T-helper 2 cell (primary cell): ENCODE measurements at places on chromosomes 13 and 19.

DNA sequence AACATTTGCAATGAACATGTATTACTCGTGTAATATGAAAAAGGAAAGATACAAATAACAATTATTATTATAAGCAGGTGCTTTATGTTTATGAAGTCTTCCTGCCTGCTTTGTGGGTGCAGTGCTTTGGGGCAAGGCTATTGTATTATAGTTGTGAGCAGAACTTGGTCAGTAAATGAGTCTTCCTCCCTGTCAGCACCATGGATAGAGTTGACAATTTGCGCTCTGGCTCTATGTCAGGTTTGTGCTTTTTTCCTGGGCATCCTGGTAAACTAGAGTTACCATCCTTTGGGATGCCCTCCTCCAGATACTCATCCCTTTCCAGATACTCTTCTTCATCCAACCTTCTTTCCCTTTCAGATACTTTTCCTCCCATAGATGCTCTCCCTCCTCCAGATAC lies 19.6 kb downstream of the ERICH6B start:
- DNase-seq, result no peak

DNA sequence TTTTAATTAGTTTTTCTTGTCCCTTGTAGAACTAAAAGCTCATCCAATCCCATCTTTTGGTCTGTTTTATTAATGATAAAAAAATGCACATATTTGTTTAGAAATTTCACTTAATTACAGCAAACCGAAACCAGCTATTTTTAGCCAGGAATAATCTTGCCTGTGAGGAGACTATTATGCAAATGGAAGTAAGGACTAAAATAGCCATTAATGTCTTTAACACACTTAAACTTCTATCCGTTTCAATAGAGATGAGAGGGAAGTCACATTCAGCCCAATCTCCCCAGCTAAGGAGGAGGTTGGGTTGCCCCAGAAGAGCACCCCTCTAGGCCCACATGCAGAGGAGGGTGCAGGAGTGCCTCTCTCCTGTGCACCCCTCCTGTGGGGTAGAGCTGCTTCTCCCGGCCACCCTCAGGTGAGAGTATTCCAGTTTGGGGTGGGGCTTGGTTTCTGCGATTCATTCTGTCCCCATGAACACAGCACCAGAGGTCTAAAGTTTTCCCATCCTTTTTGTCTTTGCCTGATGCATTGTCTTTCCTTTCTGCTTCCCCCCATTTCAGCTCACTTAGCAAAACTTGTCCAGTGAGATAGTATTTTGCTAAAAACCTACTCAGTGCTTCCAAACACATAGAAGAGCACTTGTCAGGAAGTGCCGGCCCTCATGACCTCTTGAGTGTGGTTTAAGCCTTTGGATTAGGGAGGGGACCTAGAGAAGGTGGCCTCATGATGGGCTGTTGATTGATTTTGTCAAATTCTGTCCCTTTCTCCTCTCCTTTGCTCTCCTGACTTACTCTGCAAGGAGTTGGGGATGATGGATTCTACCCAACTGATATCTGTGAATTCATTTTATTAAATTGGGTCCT lies 28.2 kb downstream of the FGF9 start:
- no peak for DNase-seq

- DNase-seq, result no peak
Measured at GRCh38 chr13:38630780-38631179, 56.1 kb upstream of the FREM2 start.

DNA sequence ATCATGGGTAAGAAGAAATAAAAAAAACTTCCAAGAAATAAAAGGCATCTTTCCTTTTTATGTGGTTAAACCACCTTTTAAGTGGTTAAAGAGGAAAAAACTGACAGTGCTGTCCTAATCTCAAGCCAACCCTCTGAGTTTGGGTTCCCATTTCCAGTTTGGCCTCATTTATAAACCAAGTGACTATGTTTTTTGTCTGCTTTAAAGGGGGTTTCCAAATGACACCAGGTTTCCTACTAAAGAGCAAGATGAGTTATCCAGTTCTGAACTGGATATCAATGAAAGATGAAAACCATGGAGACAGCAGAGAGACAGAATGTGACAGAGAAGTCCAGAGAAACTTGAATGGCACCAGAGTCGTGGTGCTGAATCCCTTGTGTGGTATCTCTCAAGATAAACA lies 251.5 kb downstream of the ABCC4 start:
- DNase-seq, result no peak

GRCh38 chr13:88005188-88005587 lies 334.0 kb downstream of the SLITRK5 start:
- DNase-seq, result no peak

DNA sequence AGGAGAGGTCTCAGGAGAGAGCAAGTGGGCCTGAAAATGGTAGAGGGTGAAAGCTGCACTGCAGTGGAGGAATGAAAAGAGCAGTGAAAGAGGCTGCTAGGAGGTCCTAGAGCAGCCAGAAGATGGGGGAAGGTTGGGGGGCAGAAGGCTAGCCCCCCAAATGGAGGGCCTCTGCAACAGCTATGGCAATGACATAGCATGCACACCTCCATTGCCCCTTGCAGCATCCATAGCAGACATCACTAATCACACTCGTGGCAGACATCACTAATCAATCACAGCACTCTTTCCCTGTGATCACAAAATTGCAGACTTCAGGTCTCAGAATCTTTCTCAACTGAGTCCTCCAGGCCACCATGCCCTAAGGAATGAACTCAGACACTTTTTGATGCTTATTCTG lies 21.9 kb downstream of the CCL25 start:
- no peak for DNase-seq

DNA sequence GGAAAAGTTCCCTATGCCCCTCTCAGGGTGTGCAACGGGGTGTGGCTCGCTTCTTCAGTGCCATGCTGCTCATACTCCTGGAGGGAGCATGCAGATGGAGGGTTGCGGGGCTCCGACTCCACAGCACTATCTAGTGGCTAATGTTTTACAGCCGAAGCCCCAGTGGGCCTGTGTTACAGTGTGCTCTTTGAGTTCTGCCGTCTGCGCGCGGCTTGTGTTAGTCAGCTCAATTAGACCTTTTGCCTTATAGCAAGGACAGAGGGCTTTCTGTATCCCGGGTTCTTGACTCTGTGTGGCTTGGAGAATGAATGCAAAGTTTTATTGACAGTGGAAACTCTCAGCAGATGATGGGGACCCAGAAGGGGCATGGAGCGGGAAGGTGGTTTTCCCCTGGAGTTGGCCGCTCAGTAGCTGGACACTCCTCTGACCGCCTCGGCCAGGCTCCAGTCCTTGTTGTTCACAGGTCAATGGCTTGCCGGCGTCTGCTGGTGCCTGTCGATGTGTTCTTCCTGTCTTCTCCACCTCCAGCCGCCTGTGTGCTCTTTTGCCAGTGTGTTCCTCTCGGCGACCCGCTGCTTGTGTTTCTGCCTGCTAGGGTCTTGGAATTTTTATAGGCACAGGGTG lies 383.4 kb downstream of the LMO7 start:
- no peak for DNase-seq

DNA sequence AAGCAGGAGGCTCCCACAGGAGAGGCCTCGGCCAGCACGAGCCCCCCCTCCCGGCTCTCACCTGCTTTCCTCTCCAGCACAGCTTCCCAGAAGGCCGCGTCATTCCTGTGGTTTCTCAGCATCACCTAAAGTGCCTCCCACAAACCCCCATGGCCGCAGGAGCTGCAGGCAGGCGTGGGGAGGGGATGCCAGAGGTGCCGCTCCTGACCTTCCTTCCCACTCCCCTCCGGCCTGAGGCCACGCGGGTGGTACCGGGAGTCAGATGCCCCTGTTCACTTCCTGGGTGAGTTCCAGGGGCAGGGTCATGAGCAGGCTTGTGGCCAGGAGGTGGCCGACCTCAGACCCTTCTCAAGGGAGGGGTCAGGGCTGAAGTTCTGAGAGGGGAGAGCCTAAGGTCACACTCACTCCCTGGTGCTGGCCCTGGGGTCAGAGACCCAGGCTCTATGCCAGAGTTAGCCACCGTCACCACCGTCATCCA lies 14.4 kb upstream of the NPAS1 start:
- no peak for DNase-seq

- DNase-seq, result no peak
Measured at GRCh38 chr19:6092329-6093286, 17.7 kb downstream of the RFX2 start.

- no peak for DNase-seq
Measured at GRCh38 chr19:9848060-9848459, 12.9 kb downstream of the PIN1 start.

DNA sequence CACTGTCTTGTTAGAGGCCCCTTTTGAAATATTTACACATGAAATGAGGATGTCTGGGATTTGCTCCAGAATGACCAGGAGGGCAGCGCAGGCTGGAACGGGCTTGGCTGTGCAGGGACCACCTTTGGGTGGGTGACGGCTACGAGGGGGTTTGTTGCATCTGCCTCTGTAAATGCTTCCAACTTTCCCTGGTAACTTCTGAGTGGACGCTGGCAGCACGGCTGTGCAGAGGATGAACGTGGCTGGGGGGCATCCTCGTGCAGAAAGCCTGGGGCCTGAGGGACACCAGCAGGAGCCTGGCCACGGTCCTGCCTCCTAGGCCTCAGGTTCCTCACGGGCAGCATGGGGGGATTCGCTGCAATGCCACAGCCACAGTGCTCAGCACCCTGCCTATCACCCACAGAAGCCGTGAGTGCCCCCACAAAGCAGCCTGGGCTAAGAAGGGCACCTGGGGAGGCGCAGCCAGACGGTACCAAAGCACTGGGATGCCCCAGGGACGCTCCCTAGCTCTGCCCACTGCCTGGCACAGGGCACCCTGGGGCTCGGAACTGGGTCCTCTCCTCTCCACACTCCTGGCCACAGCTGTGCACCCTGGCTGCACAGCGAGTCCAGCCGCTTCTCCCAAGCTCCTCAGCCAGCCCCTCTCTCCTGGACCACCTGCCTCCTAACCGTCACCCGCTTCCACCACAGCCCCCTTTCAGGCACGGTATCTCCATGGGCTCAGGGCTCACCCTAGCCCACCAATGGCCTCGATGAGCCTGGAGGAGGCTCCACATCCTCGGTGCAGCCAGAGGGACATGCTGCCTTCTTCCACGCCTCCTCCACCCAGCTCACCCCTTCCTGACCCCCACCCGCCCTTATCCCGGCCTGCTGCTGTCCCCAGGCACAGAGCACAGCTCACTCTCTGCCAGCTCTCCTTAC lies 44.5 kb downstream of the MLLT1 start:
- DNase-seq, result no peak

GRCh38 chr19:41424335-41425173 lies 2.6 kb downstream of the B3GNT8 start:
- DNase-seq, result no peak

- DNase-seq, result no peak
Measured at GRCh38 chr19:5070930-5071329, 102.0 kb downstream of the KDM4B start.

DNA sequence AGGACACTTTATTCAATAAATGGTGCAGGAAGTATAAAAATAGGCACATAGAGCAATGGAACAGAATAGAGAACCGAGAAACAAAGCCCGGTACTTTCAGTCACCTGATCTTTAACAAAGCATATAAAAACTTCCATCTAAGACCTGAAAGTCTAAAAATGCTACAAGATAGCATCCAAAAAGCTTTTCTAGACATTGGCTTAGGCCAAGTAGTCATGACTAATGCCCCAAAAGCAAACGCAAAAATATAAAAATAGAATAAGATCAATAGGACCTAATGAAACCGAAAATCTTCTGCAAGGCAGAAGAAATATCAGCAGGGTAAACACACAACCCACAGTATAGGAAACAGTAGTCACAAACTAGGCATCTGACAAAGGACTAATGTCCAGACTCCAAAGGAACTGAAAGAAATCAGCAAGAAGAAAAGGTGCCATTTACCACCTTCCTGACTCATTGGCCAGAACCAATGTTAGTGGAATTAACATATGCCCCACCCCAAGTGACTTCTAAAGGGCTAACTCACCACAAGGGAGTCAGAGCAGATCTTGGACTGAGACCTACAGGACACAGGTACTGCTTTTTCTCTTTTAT lies 40.8 kb upstream of the CEACAM21 start:
- DNase-seq, result no peak

- DNase-seq, result no peak
Measured at GRCh38 chr19:38702278-38702677, 42.0 kb downstream of the CAPN12 start.

GRCh38 chr19:53981376-53981951 lies 10.0 kb upstream of the CACNG6 start:
- no peak for DNase-seq
